NCI-H69 (cell line): ENCODE measurements at places on chromosomes 5 and 9.

DNA sequence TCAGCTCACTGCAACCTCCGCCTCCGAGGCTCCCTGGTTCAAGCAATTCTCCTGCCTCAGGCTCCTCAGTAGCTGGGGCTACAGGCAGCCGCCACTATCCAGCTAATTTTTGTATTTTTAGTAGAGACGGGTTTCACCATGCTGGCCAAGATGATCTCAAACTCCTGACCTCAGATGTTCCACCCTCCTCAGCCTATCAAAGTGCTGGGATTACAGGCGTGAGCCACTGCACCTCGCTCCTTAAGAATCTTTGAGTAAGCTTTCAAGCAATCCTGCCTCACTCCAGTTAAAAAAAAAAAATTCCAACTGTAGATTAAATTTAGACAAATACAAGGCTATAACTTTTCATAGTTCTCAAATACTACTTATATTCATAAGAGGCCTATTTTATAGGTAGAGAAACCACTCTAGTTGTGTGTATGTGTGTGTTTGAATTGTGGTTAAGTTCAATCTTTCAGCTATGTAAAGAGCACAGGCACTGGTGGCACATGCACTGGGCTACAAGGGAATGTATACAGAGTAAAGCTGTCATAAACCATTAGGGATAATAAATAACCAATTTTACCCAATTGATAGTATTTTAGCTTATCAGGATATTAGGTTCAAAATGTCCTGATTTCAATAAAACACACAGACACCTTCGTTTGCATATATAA lies 50.6 kb upstream of the RAPGEF6 start:
- no peak for DNase-seq

- peak; percentile 21 for DNase-seq
These were observed 31.4 kb upstream of the ANKRD33B start for GRCh38 chr5:10532421-10532820.

- peak; percentile 51 for DNase-seq
These were observed 782 bp downstream of the BICD2 start for GRCh38 chr9:92763721-92764380.

GRCh38 chr9:90300611-90301276 lies 341.9 kb downstream of the DIRAS2 start:
- DNase-seq, result peak; percentile 89

GRCh38 chr5:83035373-83036100 lies 41.7 kb downstream of the TMEM167A start:
- DNase-seq, result peak; percentile 68
